ENCODE measurements at places on chromosomes 4 and X.

- DNase-seq, result no peak
These were observed at the start of gene LINC00632 for GRCh38 chrX:140709421-140709846. Gene LINC00632 (plus strand): TSS chrX:140709759.

DNA sequence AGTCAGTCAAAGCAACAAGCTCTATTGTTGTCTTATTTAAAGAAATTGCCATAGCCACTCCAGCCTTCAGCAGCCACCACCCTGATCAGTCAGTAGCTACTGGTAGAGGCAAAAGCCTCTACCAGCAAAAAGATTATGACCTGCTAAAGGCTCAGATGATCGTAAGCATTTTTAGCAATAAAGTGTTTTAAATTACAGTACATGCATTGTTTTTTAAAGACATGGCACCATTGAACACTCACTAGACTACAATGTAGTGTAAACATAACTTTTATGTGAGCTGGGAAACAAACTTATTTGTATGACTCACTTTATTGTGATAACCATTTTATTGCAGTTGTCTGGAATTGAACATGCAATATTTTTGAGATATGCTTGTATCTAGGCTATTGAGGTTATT lies 32.3 kb upstream of the DYNLT3 start:
- no peak for DNase-seq

DNA sequence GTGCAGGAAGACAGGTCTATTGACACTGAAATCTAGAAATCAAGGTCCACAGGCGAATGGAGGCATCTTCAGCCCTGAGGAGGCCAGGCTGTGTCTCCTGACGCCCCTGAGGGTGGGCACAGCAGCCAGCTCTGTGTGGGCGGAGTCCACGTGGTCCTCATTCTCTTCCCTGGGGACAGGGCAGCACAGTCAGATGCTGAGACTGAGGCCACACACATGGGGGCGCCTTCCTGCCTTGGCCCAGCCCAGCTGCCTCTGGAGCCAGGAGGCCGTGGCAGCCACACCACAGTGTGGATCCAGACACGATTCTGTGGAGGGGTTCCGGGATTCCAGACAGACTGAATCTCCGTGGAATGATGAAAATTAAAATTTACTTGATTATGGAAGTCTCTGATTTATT lies 20.8 kb downstream of the FGFR3 start:
- no peak for DNase-seq

DNA sequence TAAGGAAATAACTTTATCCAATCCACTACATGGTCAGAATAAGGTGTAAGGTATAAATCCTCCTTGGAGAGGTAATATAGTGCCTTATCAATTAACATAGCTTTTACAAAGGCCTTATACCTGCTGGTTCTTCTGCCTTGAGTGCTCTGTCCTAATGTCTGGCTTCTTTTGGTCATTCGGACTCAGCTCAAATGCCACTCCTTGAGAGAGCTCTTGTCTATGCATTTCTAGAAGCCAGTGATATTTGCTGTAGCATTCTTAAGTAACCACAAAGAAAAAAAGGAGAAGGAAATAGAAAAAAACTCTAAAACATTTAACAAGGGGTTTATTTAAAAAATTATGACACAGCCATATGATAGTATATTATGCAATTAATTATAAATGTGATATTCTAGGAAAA lies 444.8 kb upstream of the SLIT2 start:
- no peak for DNase-seq

DNA sequence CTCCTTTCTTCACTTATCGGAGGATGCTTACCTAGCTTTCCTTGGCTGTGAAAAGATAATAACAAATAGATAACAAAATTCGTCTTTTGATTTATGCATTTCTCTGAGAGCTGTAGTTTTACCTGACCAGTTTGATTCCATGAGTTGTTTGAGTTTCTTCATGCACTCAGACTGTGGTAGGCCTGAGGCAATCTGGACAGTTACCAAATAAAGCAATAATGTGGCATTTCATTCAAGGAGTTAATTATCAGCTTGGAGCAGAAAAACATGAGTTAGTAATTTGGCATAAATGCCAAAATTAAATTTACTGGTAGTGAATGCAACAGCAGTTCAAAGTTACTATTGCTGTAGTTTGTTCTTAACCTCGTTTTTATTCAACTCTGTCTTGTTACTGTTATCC lies 53.5 kb downstream of the FABP2 start:
- no peak for DNase-seq

- DNase-seq, result no peak
These were observed 1348.0 kb downstream of the RAPGEF2 start for GRCh38 chr4:160450876-160451275.

Measured in stimulated activated CD4-positive, alpha-beta T cell treated with anti-CD3 and anti-CD28 coated beads, Interleukin-12 subunit alpha, Interleukin-12 subunit beta, amount 100 ng/mL, for 48 hours (primary cell).